ENCODE measurements at places on chromosomes 7 and 10.

DNA sequence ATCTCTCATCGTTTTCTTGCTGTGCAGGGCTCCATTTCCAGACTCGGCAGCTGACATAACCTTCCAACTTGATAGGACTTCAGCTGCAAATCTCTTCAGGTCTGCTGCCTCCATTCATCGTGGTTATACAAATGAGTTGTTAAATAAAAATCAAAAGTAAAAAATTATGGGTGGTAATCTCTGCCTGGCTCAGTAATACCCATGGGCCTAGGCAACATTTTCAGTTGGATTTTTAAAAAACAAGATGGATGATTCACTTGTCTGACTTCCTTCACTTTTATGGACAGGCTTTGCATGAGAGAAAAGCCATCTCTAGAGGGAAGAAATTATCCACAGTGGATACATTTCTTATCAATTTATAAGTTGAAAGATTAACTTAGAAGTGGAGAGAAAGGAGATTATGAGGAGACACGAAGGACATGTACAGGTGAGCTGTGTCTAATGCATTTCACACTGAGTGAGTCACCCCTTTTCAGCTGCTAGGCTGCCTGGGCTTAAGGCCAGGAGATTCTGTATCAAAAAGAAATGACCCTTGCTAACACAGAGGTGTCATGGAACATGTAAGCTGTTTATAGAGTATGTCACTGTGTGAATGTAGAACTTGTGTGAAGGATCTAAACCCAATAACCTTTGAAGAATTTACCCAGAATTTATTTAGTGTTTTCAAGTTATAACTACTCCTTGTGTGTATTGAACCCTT is 495.1 kb downstream of the AUTS2 start:
- peak; percentile 35 for DNase-seq

DNA sequence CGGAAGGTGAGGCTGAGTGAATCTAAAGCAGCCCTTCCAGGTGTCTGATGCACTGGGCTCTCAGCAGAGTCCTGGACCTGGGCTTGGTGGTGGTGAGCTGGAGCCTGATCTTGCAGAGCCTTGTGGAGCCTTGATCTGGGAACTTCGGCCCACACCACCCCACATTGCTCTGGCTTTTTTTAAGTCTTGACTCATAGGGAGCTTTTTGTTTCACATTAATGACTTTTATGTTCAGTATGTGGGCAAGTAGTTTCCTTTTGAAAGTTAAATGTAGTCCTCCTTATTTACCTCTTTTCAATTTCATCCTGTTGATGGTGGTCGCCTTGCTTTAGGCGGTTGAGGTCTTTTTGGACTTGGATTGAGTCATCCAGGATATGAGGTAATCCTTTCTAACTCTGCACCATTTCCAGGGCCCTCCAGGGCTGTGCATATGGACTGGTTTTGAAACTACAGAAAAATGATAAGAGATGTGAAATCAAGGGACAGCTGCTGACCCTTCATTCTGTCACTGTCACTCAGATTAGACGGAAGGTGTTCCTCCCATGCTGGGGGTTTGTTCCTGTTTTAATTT is 2.9 kb upstream of the NRAP start:
- DNase-seq, result peak; percentile 29

- no peak for DNase-seq
Measured at GRCh38 chr10:78401624-78402367, 368.1 kb downstream of the RPS24 start.

DNA sequence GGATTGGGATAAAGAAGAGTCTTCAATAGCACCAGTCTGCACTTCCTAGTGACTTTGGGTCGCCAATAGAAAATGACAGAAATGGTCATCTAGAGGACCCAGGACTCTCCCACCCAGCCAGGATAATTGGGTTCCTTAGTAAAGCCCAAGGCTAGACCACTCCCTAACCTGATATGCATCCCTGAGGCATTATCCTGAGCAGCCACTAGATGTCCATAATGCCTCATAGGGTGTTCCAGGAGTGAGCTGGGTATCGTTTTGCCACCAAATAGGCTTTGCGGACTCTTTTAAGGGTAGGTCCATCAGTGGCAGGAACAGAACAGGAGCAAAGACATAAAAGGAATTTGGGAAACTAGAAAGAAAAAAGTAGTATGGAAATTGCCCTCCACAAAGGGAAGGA is 4.5 kb upstream of the LRRC4 start:
- peak; percentile 24 for DNase-seq

DNA sequence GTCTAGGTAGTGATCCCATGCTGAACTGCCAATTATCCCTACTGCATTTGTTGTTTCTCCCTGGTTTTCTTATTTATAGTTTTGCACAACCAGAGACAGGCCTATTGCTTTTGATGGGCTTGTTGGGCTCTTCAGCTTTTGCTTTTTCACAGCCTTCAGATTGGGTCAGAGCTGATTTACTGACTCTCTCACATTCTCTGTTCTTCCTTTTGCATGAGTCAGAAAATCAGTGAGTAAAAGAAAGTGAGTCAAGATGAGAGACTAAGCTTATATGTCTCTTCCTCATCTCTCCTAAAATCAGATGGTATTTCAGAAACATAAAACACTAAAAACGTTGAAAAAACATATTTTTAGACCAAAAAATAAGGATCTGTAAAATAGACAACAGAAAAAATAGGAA is 1135.4 kb downstream of the XPNPEP1 start:
- DNase-seq, result peak; percentile 84

DNA sequence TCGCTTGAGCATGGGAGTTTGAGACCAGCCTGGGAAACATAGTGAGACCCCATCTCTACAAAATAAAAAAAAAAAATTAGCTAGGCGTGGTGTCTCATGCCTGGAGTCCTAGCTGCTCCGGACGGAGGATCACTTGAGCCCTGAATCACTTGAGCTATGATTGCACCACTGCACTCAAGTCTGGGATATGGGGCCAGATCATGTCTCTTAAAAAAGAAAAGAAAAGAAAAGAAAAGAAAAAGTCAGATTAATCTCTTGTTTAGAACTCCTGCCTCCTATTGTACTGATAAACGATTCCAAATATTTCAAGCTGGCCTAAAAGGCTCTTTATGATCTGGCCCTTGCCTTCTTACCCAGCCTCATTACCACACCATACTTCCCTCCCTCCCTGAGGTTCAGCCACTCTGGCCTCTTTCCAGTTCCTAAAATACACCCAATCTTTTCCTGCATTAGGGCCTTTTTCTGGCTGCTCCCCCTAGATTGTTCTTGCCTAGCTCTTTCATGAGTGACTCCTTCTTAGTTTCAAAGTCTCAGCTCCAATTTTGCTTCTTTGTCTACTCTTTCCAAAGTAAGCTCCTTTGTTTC is 41.7 kb downstream of the VCL start:
- DNase-seq, result peak; percentile 55

DNA sequence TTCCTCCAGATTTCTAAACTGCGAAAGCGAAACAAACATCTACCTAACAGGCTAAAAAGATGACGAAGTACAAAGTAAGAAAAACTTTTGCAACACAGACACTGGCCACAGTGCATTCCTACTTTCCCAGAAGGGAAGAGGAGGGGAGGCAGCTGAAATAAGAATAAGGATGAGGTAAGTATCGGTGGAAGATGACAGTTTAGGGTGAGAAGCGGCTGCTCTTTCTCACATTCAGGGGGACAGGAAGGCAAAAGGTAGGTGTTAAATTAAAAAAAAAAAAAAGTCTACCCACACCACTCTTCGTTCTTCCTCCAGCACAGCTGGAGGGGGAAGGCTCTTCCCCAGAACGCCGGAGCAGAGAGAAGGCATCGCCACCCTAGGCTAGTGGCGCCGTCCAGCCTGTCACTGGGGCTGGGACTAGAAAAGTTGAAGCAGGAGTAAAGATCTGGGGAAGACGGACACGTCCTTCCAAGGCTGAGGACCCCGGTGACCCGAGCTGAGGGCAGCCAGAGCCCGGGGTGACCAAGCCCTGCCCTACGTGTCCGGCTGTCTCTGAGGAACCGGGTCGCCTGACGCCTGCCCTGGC is 846 bp downstream of the DNAJC1 start:
- DNase-seq, result peak; percentile 59

- DNase-seq, result peak; percentile 40
Measured at GRCh38 chr10:112950714-112951358, 789 bp downstream of the TCF7L2 start.

DNA sequence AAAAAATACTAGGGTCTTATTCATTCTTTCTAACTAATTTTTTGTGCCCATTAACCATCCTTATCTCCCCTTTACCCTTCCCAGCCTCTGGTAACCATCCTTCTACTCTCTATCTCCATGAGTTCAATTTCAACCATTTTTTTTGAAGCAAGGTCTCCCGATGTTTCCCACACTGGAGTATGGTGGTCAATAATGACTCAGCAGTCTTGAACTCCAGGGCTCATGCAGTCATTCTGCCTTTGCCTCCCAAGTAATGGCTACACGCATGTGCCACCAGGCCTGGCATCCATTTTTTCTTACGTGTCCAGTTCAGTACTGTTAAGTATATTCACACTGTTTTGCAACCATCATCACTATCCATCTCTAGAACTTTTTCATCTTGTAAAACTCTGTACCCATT is 60.4 kb downstream of the CYTH3 start:
- no peak for DNase-seq

GRCh38 chr10:45008524-45009161 is 7.9 kb downstream of the ZNF22 start:
- peak; percentile 86 for DNase-seq

DNA sequence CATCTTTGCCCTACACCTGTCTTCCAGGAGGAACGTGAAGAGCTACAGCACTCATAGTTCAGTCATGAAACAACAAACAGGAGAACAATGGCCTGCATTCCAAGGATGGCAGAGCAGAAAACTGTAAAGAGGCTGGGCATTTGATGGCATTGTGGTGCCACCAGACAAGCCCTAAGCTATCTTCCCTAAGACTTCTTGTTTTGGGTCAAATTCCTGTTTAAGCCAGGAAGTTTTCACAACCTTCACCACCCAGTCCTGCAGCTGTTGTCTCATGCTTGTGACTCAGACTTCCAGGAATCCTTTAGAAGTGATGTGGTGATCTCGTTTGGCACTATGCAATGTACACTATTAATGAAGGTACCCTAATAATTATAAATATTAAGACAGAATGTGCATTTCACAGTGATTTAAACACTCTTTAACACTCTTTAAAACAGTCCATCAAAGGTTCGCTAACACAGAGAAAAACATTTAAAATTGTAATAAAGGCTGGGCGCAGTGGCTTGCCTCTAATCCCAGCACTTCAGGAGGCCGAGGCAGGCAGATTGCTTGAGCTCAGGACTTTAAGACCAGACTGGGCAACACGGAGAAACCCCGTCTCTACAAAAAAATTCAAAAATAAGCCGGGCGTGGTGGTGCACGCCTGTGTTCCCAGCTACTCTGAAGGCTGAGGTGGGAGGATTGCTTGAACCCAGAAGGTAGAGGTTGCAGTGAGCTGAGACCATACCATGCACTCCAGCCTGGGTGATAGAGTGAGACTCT is 2.7 kb upstream of the HERPUD2 start:
- peak; percentile 30 for DNase-seq

- no peak for DNase-seq
Measured at GRCh38 chr10:85888004-85888403, 478.6 kb downstream of the GRID1 start.

GRCh38 chr7:117045927-117046710 is 92.8 kb downstream of the ST7 start:
- DNase-seq, result no peak

DNA sequence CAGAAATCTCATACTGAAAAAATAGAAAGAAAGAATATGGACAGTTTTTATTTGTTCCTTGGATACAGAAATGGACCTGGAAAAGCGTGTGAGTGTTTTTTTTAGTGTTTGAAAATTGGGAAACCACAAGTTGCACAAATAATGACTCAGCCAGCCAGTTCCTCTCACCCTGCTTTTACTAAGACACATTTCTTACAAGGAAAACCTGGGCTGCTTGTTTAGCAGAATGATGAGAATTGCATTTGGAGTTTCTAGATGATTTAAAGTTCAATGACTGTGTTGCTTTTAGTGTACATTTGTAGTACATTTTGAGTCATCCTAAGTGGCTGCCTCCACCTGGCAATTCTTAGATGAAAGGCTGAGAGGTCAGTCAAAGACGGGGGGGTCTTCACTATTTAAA is 218.7 kb downstream of the ABCA13 start:
- DNase-seq, result no peak

DNA sequence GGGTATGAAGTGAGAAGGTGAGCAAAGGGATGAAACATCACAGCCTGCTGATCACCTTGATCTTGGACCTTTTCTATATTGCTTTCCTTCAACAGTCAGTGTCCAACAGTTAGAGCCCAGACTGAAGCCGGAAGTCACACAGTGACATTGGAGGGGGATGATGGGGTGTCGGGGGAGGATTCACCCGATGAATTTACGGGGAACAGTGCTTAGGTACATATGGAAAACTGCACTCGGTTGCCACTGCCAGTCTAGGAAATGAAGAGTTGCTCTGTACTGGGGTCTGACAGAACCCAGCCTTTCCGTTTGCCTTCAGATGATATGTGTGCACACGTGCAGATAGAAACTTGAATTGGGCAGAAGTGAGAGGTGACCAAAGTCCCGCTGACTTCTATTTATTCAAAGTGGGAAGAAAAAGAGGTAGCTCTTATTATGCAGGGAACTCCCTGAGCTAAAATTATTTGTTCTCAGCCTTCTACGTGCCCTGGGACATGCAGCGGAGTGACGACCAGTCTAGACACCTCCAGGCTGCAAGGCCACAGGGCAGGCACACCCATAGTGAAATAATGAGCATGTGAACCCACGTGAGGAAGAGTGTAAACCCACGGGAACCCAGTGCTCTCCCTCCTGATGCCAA is 107.2 kb upstream of the INHBA start:
- DNase-seq, result no peak

GRCh38 chr7:27955596-27955995 is 215.6 kb downstream of the TAX1BP1 start:
- DNase-seq, result no peak

DNA sequence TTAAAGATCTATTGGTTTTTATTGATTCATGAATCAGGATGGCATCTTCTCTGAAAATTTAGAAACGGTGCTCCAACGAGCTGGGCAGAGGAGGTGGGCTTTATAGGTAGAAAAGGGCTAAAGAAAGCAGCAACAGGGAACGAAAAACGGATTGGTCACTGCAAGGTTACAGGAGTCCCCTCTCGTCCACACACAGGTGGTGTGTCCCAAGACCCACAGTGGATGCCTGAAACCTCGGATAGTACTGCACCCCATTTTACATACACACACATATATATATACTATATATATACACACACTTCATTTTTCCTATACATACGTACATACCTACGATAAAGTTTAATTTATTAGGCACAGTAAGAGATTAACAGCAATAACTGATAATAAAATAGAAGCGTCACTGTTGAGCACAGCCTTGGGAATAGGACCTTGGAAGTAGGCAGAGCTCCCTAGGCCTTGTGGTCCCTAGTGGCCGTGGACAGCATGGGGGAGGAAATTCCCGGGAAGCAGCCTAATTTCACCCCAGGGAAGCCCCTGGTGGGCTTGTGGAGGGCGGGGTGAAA is 737 bp upstream of the NUB1 start:
- no peak for DNase-seq

GRCh38 chr7:13743226-13743625 is 246.2 kb downstream of the ETV1 start:
- DNase-seq, result no peak

GRCh38 chr10:49396666-49396999 is 744 bp upstream of the DRGX start:
- DNase-seq, result no peak

Data from fibroblast of skin of right quadriceps (primary cell).